ENCODE measurements at places on chromosomes 1 and 21.

- peak; percentile 73 for DNase-seq
Measured at GRCh38 chr1:48061162-48062136, 64.3 kb upstream of the TRABD2B start.

GRCh38 chr1:46520063-46520911, 30.7 kb downstream of the DMBX1 start:
- peak; percentile 96 for DNase-seq

- DNase-seq: no peak
Measured at GRCh38 chr1:26897351-26897750, 2.9 kb downstream of the GPATCH3 start.

GRCh38 chr1:88029142-88029541, 654.9 kb upstream of the PKN2 start:
- DNase-seq: no peak

DNA sequence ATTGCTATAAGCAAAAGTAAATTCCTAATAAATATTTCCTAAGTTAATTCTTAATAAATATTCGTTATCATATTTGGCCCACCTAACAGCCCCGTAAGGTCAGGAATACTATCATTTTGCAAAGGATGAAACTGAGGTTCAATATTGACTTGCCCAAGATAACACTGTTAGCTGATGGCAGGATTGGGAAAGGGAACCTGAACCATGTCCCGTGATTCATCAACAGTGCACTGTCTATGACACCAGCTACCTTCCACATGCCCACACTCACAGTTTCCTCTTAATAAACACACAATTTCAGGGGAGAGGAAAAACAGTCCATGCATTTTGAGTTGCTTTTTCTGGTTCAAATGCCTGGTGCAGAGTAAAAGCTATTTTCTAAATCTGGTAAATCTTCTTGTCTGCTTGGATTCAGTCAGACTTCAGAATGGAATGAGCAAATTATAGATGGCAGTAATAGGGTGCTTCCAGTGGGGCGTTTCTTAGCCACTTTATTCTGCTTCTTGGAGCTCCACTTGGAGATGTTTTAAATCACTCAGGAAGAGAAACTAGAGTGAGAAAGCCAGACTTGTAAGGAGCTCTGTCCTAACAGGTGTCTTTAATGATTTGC, 354.6 kb downstream of the PDE4B start:
- DNase-seq: no peak

DNA sequence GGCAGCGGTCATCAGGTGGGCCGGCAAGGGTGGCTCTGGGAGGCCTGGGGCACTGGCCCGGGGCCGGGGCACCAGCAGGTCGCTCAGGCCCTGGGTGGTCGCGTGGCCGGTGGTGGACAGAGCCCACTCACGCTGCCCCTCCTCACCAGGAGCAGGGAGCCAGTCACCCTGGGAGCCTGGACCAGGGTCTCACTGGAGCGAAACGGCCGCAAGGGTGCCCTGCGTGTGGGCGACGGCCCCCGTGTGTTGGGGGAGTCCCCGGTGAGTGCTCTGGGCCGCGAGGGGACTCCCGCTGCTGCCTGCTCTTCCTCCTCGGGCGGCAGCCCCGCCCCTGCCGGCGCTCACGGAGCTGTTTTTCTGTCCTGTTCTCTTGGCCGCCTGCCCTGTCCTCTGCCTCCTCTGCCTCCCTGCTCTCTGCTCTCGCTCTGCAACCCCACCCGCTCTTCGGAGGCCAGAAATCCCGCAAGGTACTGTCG, 23.5 kb downstream of the RNF223 start:
- DNase-seq: no peak

- DNase-seq: no peak
Measured at GRCh38 chr1:100713626-100714025, 5.9 kb upstream of the VCAM1 start.

- DNase-seq: no peak
Measured at GRCh38 chr21:22561946-22562345, 1563.7 kb downstream of the NCAM2 start.

DNA sequence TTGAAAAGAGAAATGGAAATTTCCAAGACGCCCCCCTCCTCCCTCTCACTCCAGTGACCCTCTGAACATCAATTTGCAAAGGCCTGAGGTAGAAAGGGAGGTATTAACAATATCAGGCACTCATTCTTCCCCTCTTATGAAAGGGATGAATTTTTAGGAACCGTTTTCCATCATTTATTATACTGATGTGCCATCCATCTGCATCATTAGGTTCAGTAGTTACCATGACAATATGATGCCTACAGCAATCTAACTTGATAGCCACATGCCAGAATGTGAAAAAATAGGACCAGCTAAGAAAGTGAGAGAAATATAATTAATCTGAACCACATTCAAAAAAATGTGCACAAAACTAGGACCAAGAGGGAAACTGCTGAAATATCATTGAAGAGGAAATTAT, 40.9 kb downstream of the SEC16B start:
- no peak for DNase-seq

- DNase-seq: no peak
Measured at GRCh38 chr1:67687198-67687545, 2.2 kb downstream of the GADD45A start.

DNA sequence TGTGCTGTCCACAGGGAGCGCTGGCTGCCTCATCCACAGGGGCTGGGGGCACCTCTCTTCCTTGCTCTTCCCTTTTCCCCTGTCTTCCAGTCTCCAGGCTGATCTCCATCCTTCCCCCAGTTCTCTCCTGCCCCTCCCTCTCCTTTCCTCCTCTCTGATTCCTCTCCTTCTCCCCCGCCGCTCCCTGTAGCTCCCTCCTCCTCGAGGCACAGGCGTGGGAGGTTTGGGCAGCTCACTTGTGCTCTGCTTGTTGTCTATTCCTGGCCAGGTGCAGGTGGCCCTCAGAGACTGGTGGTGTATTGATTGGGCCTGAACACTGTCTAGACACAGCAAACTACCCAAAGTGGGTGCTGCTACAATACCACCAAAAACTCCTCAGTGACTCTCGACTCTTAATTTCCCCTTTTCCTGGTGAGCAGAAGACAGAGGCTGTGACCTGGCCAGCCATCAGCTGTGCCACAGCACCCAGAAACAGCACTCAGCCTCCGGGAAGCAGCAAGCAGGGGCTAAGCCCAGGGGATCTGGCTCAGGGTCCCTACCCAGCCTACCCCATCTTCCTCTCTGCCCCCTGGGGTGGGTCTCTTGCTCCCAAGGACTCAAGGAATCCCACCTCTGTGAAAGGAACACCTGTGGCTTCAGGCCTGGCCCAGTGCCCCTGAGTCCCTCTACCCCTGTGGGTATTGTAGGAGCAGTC, 93.3 kb downstream of the DDX20 start:
- DNase-seq: no peak

GRCh38 chr1:202245391-202245790, 51.8 kb downstream of the LGR6 start:
- DNase-seq: peak; percentile 10
